ENCODE measurements at places on chromosomes 3 and 15.

DNA sequence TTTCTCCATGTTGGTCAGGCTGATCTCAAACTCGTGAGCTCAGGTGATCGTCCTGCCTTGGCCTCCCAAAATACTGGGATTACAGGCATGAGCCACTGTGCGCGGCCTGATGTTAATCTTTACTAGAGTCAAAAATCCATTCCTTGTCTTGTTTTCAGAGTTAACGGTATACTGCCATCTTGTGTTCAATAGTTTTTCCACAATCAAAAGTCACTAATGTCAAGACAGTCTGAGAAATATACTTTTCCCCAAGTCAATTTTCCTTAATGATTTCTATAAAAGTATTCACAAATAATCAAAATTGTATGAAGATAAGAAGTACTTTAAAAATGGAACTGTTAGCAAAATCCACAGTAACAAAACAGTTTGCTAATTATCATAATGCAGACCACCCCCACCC lies 8.5 kb downstream of the CRBN start:
- no peak for DNase-seq

- no peak for DNase-seq
These were observed 38.4 kb downstream of the TLNRD1 start for GRCh38 chr15:81038975-81039607.

DNA sequence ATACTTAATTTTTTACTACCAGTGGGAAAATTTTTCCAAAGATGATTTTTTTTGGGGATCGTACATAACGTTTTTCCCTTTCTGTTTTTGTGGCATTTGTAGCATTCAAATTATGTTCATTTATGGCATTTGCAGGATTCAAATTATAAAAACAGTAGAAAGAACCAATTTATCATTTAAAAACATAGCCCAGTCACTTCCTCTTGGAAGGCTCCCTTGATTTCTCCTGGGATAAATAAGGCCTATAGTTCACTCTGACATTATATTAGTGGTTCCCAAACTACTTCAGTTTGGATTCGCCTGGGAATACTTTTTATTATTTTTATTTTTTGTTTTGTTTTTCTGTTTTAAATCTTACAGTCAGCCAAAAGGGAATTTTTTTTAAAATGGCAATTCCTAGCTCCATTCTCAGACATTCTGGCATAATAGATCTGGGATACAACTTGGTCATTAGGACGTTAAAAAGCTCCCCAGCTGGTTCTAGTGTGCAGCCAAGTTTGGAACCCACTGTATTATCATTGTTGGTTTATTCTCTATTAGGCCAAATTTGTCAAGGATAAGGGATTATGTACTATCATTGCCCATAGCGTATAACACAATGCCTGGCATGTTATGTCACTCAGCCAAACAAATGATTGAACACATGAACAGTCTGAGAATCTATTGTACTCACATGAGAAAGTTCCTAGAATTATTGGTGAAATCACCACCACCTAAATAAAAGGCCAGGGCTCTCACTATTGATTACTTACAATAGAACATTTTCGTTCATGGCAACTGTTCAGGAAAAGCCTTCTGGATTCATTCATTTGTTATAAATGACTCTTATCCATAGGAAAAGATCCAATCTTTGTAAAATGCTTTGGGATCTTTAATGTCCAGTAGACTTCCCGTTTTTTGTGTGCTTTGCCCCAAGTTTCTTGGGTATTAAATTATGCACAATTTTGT lies 28.9 kb downstream of the RARB start:
- no peak for DNase-seq

DNA sequence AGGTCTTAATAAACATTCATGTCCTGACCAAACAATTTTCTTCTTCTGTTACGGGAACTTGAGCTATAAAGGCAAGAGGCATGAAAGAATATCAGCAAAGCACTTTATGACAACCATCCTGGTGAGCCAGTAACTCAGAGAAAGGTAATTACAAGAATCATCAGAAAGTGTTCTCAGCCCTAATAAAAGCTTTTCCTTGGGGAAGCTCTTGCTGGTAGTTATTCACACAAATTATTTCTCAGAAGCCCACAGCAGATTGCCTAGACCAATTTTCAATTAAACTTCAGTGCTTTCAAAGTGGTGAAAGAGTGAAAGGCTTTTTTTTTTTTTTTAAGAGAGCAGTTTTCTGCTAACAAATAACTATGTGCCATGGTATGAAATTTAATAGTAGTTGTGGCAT lies 60.9 kb upstream of the PEX5L start:
- no peak for DNase-seq

- no peak for DNase-seq
These were observed 1.1 kb upstream of the ECT2 start for GRCh38 chr3:172749230-172749965.
